ENCODE measurements at places on chromosomes 12 and 14.

- DNase-seq, result no peak
These were observed 71.7 kb upstream of the CPSF6 start for GRCh38 chr12:69167648-69168165.

GRCh38 chr12:90959032-90959431 is 4.1 kb upstream of the CCER1 start:
- DNase-seq, result no peak

DNA sequence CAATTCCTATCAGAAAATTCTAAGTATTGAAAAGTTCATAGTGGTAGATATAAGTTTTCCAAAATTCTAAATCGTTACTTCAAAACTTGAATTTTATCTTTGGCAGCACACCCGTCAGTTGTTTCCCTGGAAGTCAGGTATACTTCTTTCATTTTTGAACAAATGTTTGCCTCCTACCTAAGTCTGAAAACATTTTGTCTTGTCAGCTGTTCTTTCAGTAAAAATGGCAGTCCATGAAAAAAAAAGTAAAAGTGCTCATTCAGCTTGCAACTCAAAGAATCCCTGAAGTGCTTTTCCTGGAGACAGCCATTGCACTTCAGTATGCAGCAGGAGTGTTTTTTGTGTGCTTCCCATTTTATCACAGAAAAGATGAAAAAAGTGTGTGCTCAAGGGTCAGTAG is 130.1 kb upstream of the NEDD1 start:
- DNase-seq, result no peak

DNA sequence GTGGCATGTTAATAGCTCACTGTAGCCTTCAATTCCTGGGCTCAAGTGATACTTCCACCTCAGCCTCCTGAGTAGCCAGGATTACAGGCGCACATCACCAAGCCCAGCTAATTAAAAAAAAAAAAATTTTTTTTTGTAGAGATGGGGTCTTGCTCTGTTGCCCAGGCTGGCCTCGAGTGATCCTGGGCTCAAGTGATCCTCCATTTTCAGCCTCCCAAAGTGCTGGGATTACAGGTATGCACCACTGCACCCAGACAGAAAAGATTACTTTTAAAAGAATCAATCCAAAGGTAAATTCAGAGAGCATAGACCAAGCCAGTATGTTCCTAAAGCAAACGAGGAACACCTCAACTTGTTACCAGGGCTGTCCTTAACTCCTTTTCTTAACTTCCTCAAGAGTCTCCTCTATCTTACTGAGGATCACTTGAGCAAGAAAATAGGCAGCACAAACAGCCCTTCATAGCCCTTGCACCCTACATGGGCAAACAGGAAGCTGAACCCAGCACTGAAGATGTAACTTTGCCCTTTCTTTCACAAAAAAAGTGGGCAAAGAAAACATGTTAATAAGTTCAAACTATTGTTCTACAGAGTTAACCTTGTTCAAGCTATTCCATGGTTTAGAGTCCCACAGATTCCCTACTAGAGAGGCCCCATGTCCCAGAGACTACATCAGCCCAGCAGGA is 11.3 kb downstream of the CS start:
- DNase-seq, result no peak

GRCh38 chr14:73977896-73978295 is 27.8 kb downstream of the COQ6 start:
- DNase-seq, result no peak

DNA sequence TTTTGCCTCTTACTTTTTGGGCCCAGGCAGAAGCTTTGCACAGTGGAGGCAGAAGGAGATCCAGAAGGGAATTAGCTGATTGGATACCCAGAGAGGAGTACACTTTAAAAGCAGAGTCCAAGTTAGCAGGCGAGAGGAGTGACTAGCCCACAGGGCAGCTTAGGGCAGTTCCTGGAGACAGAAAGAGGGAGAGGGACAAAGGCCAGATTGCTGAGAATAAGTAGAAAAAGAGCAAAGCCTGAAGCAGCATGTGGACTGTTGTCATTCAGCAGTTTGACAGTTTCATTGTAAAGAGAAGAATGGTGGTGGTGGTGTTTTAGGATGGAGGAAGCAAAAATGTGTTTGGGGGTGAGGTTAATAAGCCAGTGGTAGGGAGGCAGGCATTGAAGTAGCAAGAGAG is 95.1 kb downstream of the PELI2 start:
- DNase-seq, result no peak

- no peak for DNase-seq
These were observed 7.1 kb upstream of the CCDC175 start for GRCh38 chr14:59583755-59584154.

- DNase-seq, result no peak
These were observed 47.2 kb downstream of the SMUG1 start for GRCh38 chr12:54141431-54142113.

GRCh38 chr14:60655898-60656685 is 6.8 kb upstream of the SIX1 start:
- peak; percentile 53 for DNase-seq

DNA sequence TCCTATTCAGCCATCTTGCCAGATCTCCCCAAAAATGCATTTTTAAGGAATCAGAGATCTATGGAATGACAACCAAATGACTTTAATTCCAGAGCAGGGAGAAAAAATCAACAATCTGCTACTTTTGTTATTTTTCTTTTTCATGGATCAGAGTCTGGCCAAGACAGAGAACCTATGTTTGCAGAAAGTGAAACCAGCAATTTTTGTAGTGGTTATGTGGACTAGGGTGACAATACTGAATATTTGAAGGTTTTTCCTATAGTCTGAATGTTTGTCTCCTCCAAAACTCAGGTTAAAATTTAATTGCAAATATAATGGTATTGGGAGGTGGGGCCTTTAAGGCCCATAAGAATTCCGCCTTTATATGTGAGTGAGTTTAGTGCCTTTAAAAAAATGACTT is 30.9 kb downstream of the KLRK1 start:
- DNase-seq, result no peak

DNA sequence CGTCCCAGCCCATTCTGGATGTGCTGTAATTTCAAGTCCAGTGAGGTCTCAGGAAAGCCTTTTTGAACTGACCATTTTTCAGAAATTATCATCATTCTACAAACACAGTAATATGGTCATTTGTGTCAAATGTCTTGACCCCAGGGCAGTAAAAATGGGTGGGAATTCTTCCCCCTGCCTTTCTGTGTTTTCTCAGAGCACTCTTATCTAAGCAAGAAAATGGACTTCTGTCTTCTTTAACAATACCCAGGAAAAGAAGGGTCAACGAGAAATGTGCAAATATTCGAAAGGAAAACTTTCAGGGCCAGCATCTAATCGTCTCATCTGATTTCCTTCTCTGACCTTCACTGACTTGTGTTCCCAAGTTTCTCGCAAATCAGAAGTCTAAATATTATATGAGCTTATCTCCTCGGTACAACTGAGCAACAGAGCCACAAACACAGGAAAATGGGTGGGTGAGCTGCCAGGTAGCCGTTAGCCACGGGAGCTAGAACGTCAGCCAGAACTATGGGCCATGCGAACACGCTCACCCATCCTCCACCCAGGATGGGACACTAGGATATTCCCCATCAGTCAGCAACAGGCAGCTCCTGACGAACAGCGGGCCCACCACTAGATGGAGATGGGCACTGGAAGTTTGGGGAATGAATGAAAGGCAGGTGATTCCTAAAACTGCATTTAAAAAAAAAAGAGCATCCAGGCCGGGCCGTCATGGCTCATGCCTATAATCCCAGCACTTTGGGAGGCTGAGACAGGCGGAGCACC is 57.1 kb downstream of the VWF start:
- peak; percentile 13 for DNase-seq

DNA sequence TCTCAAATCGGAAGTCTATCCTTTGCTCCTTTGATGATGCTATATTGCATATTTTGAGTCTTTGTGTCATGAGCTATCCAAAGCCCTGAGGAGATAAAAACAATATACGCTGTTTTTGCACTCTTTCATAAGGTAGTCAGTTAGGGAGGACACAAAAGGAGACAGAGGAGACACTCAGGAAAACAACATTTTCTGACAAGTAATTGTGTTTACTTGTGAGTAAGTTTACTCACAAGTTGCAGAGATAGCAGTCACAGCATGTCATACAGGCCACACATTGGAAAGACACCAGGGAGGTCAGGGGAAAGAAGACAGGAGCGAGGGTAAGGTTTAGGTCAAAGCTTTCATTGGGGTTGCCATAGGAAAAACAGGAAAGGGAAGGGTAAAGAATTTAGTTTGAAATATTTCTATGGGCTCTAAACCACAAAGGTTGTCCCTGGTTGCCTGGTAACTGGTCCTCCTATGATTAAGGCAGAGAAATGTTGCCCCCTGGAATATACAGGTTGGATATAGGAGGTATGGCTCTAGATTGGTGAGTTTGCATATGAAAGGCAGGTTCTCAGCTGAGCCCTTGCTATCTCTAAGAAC is 7.4 kb upstream of the GABARAPL1 start:
- DNase-seq, result no peak

DNA sequence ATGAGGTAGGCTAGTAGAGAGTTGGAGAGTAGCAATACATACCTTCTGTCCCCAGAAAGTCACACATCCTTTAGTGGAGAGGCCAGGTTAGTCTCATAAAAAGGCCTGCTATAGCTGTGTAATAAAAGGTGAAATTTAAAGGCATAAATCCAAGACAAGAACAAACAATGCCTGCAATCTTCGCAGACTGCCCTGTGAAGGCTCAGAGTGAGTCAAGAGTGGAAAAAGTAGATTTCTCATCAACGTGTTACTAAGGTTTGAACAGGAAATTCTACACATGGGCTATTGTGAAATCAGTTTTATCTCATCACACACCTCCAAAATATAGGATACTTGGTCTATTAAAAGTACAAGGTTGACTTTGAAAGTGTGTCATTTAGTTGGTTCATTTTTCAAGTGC is at the start of gene KLRC1:
KLRC1 (minus strand) TSS at position 222 of the 400 bp plus-strand sequence. CDS start 2,221 bp downstream, outside the sequence.
- no peak for DNase-seq

GRCh38 chr12:47316609-47317049 is 236.9 kb upstream of the AMIGO2 start:
- no peak for DNase-seq

DNA sequence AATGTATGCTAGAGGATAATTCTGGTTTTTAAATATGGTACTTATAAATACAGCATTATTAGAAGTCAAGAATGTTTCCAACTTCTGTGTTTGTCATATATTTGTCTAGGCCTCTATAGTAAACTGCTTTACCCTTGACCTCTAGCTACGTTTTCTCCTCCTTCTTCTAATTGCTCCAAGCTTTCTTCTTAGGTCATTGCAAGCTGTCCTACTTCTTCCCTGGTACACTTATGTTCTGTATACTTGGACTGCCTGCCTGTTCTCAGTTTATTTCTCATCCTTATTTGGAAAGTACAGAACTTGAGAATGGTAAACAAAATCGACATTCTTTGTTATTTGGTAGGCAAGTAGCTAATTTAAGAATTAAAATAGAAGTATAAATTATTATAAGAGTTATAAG is 23.9 kb upstream of the ATP2B1 start:
- DNase-seq, result no peak

DNA sequence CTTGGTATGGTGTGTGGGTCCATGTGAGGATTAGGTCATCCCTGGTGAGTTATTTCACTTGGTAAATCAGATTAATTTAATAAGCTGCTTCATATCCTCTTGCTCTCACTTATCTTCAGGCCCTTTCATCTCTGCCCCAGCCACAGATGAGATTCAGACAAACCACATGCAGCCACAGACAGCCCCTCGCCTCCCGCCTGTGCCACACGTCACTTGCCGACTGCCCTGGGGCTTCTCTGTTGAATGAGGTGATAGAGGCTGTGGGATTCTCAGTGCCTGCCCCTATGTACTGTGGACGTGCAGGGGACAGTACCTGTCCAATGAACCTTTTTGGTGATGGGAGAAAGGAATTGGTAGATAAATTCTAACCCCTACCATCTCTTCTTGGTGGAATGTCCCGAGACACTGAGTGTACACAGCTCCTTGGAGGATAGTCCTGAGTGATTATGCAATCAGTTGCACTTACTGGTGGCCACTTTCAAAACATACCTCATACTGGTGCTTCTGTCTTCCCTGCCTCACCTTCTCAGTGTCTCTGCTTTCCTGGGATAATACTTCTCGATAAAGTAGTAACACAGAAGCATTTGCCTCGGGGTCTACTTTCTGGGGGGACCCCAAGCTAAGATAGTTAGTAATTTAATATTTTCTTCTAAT is 248.7 kb downstream of the TTC6 start:
- DNase-seq, result no peak

GRCh38 chr14:57617510-57617909 is 123.9 kb upstream of the CCDC198 start:
- DNase-seq, result no peak

DNA sequence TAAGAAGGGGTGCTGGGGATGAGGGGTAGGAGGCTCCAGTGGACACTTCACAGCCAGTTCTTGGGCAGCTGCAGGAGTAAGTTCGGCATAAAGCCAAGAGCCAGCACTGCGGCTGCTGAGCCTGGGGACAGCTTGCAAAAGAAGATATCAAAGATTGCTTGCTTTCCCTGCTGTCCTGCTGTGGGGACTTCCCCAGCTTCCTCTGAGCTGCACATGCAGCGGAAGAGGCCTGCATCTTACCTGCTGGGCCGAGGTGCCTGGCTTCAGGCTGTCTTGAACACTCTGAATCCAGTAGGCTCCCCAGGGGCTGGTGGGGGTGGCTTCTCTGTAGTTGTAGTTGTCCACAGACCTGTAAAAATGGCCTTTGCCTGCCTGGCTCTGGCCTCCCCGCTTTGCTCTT is 1.3 kb downstream of the CHGA start:
- DNase-seq, result peak; percentile 64

DNA sequence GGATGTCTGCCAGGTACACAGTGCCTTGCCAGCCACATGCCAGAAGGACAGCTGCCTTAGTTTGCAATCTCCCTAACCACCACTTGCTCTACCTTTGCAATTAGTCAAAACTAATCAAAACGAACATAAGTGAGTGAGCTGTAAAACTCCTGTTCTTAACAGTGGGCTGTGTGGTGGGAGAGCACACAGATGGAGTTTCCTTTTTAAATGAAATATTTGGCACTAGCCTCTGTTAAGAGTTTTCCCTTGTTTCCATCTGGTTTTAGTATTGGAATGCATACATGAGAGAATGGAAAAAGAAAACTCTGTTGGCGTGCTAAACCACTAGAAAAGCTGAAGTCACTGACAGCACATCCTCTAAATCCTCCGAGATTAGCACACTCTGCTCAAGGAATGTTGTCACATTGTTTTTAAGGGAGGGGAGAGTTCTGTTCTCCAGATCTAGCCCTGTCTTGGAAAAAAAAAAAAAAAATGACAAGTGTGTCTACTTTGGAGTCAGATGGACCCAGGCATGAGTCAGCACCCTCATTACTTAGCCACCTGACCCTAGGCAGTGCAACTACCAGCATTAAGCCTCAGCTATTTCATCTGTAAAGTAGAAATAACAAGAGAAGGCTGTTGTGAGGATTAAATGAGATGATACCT is 83.9 kb downstream of the STXBP6 start:
- DNase-seq, result no peak

- no peak for DNase-seq
These were observed 1002.5 kb downstream of the AACS start for GRCh38 chr12:126067626-126068329.

DNA sequence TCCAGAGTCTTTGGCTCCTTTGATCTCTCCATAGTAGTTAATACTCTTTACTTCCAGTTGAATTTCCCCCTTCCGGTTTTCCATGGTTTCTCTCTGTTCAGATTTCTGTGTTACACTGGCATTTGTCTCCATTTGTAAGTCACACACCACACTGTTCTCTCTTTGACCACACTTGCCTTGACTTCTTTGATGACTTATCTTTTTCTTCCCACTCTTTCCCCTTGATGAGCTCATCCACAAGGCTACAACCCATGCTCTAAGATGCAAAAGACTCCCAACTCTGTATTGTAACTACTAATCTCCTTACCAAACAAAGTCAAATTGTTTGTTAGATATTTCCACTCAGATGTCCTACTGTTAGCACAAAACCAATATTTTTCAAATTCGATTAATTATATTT is 242.7 kb upstream of the E2F7 start:
- DNase-seq, result no peak

GRCh38 chr12:103269946-103270345 is 225.8 kb downstream of the C12orf42 start:
- DNase-seq, result peak; percentile 57
